Breast epithelium (tissue), 4 donors: ENCODE measurements at places on chromosomes 3 and 15. TPM values are rescaled to one million over a fixed set of nuclear protein-coding genes. Genes with fewer than 3 reads are reported as not detected.

The NGRN gene
- total RNA-seq, result 67.7 TPM

The CACNA1D gene
- 50.3 TPM for total RNA-seq

The TGM4 gene
- not detected for total RNA-seq

The DNAH12 gene
- 0.15 TPM for total RNA-seq

GRCh38 chr3:58557491-58557890, 19.7 kb downstream of the FAM107A start:
- DNase-seq, result no peak

- no peak for DNase-seq
Observed at GRCh38 chr3:147713234-147714133, 304.3 kb downstream of the ZIC1 start.

DNA sequence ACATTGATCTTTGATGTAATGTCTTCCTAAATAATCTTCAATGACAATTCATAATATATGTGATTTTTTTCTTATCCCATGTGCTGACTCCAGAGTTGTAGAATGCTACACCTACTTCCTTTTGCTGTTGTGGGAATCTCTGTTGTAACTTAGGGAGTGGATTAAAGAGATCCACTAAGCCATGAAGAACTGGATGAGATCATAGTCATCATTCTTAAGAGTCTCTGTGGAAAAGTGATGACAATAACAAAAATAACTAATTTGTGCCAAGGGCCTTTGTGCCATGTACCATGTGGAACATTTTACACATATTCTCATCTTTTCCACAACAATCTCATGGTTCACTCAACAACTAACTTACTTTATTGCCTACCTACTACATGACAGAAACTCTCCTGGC, 162.9 kb upstream of the PDZRN3 start:
- no peak for DNase-seq

GRCh38 chr3:108018552-108018951, 72.3 kb downstream of the CD47 start:
- no peak for DNase-seq

DNA sequence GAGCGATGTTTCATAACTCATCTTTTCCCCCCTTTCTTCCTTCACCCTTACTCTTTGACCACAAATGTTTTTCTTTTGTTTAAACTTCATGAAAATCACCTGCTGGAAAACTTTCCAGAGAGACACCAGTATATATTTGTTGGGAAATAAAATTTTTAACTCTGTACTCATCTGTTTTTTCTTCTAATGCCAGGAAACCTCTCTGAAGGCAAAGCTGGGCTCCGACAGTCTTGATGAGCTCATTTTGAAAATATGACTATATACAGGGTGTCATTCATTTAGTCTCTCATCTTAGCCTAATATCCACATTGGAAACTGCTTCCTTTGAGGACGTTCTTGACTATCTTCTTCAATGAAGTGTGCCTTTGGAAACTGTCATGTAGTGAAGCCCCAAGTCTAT, 339.6 kb upstream of the ROBO2 start:
- no peak for DNase-seq

DNA sequence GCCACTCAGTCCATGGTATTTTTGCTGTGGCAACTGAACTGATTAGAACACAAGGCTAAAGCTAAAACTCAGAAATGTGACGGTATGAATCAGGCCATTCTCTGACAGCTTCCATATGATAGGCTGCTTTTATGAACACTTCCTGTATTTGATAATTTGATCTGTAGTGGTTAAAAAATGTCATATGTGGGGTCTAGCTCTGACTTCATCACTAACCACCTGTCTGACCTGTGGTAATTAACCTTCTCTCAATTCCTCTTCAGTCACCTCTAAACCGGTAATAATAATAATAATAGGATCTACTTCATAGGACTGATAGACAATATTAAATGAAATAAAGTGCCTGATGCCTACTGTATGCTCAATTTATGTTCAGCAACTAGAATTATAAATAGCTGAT, 223.2 kb downstream of the MBNL1 start:
- no peak for DNase-seq

DNA sequence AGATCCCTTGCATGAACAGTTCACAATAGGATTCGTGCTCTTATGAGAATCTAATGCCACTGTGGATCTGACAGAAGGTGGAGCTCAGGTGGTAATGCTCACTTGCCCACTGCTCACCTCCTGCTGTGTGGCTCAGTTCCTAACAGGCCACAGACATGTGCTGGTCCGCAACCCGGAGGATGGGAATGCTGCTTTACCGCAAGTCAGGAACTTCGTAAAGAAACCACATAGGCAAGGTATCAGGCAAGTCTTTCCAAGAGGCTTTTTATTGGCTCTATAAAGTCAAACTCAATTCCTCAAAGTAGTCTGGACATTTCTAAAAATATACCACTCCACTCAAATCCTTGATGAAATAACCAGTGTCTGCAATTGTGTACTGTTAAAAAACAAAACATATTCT, 56.1 kb downstream of the OSTN start:
- DNase-seq, result no peak

GRCh38 chr15:60419753-60420152, 22.0 kb upstream of the ANXA2 start:
- no peak for DNase-seq

DNA sequence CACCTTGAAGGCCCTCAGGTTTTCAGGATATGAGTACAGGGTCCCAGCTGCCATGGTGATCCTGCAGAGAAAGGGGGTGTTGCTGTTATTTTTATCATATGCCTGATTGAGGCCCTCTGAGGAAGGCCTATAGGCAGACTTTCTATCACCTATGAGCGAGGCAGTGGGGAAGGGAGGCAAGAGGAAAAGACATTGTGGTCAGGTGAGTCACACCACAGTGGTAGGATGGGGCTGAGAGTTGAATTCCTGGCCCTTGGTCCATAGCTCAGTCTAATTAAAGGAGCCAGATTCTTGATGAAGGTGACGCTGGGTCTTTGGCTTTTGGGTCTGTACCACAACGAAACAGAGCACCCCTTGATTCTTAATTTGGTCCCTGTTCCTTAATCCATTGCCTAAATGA, 72.7 kb downstream of the ZNF621 start:
- DNase-seq, result no peak

GRCh38 chr3:54949491-54950044, 21.7 kb upstream of the LRTM1 start:
- DNase-seq, result no peak

- no peak for DNase-seq
Observed at GRCh38 chr15:72536506-72536905, 62.4 kb downstream of the ARIH1 start.

DNA sequence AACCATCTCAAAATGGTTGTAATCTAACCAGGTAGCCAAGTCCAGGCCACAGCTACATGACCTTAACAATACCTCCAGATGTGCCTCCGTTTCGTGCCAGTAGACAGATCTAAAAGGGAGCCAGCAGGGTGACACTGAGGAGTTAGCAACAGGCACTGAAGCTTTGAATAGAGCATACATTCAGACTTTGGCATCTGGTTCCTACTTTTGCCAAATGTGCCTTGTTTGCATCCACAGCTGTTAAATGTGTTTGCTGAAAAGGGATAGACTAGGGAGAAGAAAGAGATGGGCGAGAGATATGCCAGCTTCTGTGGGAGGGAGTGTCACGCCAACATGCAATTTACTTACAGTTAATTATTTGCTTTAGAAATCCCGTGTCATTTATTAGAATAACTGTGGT, 1433.9 kb upstream of the CADM2 start:
- no peak for DNase-seq

DNA sequence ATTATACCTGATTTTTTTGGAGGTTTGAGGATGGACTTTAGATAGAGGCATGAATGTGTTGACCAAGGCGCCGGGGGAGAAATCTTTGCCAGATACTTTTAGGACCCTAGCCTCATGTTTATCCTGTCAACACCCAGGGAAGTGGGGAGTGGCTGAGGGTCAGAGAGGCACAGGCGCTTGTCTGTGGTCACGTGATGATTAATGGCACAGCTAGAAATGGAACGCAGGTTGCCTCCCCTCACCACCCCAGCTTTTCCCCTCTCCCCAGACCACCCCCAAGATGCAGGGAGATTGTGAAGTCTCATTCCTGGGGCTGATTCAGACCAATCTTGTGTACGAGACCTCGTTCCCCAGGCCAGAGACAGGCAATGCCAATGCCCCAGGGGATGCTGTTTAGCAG, 218.4 kb upstream of the LINGO1 start:
- no peak for DNase-seq

GRCh38 chr15:88617790-88618189, 3.4 kb upstream of the AEN start:
- DNase-seq, result no peak

DNA sequence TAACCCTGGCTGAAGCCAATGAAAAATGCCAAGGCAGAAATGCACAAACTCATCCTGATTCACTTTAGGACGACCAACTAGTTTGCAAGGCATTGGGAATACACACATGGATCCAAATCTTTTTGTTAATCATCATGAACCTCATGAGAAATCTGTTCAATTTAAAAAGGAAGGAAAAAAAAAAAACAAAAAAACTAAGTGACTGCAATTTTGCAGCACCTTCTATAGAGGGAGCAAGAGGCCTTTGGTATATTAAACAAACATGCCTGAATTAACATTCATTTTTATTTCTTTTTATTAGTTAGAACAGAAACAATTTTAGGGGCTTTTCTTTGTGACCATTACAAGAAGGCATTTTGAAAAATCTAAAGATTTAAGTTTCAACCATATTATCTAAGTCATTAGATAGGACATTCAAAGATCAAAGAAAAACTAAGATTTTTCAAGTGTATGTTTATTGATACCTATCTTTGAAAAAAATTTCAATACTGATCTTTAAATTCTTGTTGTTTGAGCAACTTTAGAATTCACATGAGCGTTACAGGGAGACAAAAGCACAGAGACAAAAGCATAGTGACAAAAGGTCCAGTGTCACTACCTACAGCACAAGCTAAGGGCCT, 182.4 kb downstream of the CBLB start:
- no peak for DNase-seq
